Activated T-cell treated with anti-CD3 and anti-CD28 coated beads, Interleukin-2, amount 50 U/mL, for 72 hours (primary cell): ENCODE measurements at places on chromosomes 3 and 15. TPM values are rescaled to one million over a fixed set of nuclear protein-coding genes. Genes with fewer than 3 reads are reported as not detected.

- H3K36me3 ChIP-seq = no peaks in the 10 kb centered on the region
- no peak for DNase-seq
- H3K27me3 ChIP-seq = no peaks in the 10 kb centered on the region
These were observed 103.5 kb downstream of the CD47 start for GRCh38 chr3:107987036-107987939.

DNA sequence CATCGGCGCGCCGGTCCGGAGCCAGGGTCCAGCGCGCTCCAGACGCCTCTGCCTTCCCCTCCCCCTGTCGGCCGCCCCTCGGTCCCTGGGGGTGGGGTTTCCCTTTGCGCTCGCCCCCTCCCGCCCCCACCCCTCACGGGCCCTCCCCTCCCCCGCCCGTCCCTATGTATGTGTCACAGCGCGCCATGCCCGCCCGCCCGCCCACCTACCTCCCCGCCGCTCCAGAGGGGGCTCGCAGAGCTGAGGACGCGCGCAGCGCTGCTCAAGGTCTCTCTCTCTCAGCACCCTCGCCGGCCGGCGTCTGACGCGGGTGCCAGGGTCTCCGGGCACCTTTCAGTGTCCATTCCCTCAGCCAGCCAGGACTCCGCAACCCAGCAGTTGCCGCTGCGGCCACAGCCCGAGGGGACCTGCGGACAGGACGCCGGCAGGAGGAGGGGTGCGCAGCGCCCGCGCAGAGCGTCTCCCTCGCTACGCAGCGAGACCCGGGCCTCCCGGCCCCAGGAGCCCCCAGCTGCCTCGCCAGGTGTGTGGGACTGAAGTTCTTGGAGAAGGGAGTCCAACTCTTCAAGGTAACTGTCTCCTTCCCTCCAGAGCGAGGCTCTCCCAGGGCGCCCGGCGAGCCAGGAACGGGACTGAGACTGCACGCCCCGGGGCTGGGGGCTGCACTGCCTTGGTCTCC lies at the start of gene ACAN:
ACAN (plus strand) TSS at position 196 of the 679 bp plus-strand sequence. CDS start 32,771 bp downstream, outside the sequence.
- H3K27ac ChIP-seq = no peak within 1 kb of the TSS
- H3K27me3 ChIP-seq = peaks cover 78% of the 10 kb centered on the region
- H3K4me3 ChIP-seq = peak within 1 kb of the TSS; percentile 80
- no peaks in the 10 kb centered on the region for H3K36me3 ChIP-seq

DNA sequence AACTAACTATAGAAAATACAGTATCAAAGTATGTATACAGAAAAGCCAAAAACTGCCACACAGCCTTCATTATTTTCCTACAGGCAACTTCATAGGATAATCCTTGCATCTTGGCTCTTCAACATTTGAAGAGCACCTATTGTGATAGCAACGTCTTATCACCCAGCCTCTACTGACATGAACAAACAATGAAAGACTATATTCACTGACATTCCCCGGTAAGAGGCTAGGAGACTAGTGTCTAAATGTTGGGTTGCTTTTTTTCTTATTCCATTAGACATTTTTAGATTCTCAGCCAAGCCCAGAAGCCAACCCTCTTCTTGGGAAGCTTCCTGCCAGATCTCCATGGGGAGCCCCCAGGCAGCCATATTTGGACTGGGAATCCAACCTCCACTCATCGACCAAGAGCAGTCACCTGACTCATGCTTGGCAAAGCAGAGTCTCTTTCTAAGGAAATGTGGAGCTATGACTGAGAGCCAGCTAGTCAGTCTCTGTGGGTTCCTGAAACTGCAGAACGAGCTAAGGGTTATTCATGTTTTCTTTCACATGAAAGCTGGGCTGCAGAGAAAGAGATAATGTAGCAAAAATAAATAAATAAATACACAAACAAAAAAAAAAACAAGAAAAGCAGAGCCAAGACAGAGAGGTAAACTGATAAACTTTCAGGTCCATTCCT lies 227.5 kb downstream of the MAGI1 start:
- no peaks in the 10 kb centered on the region for H3K4me1 ChIP-seq
- DNase-seq = no peak
- H3K27me3 ChIP-seq = no peaks in the 10 kb centered on the region
- no peaks in the 10 kb centered on the region for H3K36me3 ChIP-seq

Gene GOLGA8T
- not detected for total RNA-seq

Gene CAMKV
- not detected for total RNA-seq

- no peaks in the 10 kb centered on the region for H3K27me3 ChIP-seq
- H3K4me3 ChIP-seq = no peak overlapping the region
- no peaks in the 10 kb centered on the region for H3K4me1 ChIP-seq
- H3K36me3 ChIP-seq = no peaks in the 10 kb centered on the region
- DNase-seq = no peak
- no peak overlapping the region for H3K27ac ChIP-seq
These were observed 163.8 kb downstream of the ZIC1 start for GRCh38 chr3:147572970-147573340.

GRCh38 chr3:35789042-35789831 lies 149.9 kb downstream of the ARPP21 start:
- no peak overlapping the region for H3K4me3 ChIP-seq
- H3K27me3 ChIP-seq = no peaks in the 10 kb centered on the region
- no peak overlapping the region for H3K27ac ChIP-seq

- no peak overlapping the region for H3K27ac ChIP-seq
- no peak overlapping the region for H3K4me3 ChIP-seq
- no peaks in the 10 kb centered on the region for H3K4me1 ChIP-seq
- no peak for DNase-seq
- peaks cover 33% of the 10 kb centered on the region for H3K27me3 ChIP-seq
- no peaks in the 10 kb centered on the region for H3K36me3 ChIP-seq
These were observed 113.9 kb downstream of the SRGAP3 start for GRCh38 chr3:9135526-9135925.

- H3K27ac ChIP-seq = peak overlapping the region; percentile 98
- no peaks in the 10 kb centered on the region for H3K27me3 ChIP-seq
- DNase-seq = no peak
- peak overlapping the region; percentile 77 for H3K4me3 ChIP-seq
These were observed 4.9 kb downstream of the USP3 start for GRCh38 chr15:63509056-63509954.

GRCh38 chr15:62150445-62150844 lies 14.6 kb downstream of the C2CD4B start:
- peaks cover 6% of the 10 kb centered on the region for H3K27me3 ChIP-seq
- no peaks in the 10 kb centered on the region for H3K36me3 ChIP-seq
- no peak for DNase-seq

DNA sequence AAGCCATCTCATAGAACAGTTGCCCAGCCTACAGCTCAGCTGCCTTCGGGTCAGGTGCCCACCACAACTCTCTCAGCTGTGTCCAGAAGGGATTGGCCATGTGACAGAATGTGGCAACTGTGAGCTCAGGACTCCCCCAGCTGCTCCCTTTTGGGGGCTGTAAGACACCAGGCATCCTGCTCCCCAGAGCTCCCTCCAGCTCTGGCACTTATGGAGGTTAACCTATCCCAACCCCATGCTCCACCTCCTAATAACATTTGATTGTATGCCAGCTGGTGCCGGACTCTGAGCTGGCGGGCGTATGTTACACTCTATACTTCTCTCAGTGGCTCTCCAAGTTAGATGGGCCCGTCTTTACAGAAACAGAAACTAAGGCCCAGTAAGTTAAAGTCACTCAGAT lies 222.8 kb downstream of the FAM43A start:
- peaks cover 3% of the 10 kb centered on the region for H3K36me3 ChIP-seq
- DNase-seq = no peak
- H3K4me3 ChIP-seq = no peak overlapping the region
- H3K27ac ChIP-seq = no peak overlapping the region
- peaks cover 6% of the 10 kb centered on the region for H3K4me1 ChIP-seq
- peaks cover 17% of the 10 kb centered on the region for H3K27me3 ChIP-seq

Gene ULK3
- 53.8 TPM for total RNA-seq

DNA sequence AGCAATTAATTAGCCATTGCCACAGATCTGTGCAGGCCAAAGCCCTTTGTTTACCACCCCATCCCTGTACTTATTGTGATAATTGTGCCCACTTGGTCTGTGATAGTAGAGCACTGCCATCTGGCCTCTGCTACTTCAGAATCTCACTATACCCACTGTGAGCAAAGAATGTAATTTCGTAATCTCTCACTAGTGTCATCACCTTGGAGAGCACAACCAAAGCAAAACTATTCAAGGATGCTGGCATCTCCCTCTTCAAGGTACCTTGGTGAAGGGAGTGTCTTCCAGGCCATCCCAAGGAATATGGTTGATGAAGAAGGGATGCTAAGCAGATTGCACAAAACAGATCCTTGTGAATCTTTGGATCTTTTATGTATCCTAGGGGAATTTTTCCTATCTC lies 34.7 kb upstream of the NOX5 start:
- H3K27me3 ChIP-seq = peaks cover 15% of the 10 kb centered on the region
- peaks cover 4% of the 10 kb centered on the region for H3K36me3 ChIP-seq
- H3K27ac ChIP-seq = no peak overlapping the region
- no peak for DNase-seq

DNA sequence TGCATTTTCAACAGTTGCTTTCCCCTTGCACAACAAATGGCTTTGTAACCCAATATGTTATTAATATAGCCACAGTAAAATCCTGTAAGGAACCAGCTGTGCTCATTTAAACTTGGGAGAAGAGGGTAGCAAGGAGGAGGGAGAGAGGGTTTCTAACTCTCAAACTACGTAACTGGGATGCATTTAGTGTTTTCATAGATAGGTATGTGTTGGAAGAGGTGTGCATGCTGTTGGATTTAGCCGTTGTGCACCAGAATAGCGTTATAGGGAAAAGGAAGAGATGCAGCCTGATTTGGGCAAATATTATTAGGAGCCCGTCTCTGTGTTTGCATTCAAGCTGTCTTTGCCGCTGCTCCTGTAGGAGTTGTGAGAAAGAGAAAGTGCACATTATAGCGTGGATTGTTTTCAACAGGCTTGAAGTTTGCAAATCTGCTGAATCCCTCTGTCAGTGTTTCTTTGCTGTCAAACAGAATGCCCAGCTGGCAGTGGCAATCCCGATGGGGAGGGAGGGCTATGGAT lies 39.4 kb downstream of the ARPP21 start:
- no peaks in the 10 kb centered on the region for H3K4me1 ChIP-seq
- H3K27ac ChIP-seq = no peak overlapping the region
- H3K36me3 ChIP-seq = no peaks in the 10 kb centered on the region
- H3K4me3 ChIP-seq = no peak overlapping the region
